NCI-H2171 (cell line): ENCODE measurements at places on chromosomes 5 and 9.

DNA sequence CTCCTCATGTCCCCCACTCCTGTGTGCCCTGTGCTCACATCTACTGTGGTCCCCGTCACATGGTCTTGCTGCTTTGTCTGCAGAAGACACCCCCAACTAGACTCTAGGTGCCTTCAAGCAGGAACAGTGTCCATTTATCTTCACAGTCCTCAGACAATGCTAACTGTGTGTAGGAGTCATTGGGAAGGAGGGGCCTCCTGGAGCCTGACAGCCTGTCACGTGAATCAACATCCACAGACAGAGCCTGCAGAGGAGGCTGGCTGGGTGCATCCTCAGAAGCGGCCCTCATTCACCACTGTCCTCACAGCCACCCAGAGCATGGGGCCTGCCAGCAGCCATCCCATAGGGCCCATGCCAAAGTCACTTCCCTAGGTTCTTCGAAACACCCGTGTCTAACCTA lies 98.7 kb downstream of the MED10 start:
- no peak for DNase-seq

DNA sequence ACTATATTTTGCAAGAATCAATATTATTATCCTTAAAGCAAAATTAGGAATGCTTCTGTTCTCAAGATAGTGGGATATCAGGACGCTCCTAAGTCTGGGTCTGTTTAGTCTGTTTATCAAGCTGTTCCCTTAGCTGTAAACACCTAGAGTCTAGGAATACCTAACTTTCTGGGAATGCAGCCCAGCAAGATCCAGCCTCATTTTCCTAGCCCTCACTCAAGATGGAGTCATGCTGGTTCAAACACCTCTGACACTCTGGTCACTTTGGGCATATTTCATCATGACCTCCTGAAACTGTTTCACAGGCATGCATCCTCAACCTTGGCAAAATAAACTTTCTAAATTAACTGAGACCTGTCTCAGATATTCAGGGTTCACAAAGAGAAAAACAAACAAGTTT lies 14.4 kb upstream of the MRPS30 start:
- no peak for DNase-seq

DNA sequence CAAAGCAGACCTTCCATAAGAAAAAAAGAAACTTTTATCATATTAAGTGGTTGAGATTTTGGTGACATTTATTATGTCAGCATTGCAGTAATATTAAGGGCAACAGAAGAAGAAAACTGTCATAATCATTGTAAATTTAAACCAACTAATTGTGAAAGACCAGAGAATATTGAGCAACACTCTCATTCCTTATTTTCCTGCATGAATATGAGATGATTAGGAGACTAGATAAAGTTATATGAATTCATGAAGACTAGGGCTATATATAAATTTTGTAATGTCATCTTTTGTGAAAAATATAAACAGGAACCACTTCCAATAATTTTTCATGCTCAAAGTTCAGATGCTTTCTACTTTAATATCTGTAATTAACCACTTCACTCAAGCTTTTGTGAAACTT lies 974.5 kb upstream of the CDH10 start:
- DNase-seq = no peak

DNA sequence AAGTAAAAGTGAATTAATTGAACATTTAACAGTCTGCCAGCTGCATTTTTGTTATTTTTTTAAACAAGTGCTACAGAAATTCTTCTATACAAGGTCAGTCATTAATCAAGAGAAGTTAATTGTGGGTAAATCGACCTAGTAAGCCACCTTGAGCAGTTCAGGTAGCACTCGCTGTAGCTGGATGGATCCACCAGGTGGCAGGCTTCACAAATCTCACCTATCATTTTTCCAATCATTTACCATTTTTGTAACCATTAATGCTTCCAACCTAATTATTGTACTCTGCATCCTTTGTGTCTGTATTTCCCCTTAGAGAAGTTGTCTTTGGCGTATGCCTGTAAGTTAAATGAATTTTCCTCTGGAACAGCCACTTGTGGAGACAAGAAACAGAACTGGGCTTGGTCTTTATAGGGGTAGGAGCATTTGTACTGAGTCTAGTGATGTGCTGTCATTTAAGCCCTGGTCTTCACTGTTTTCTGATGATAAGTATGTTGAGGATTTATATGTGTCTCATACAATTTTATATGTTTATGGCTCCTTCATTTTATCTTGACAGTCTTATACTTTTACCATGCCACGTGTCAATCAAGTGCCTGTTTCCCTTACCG lies 39.5 kb downstream of the CD180 start:
- DNase-seq = no peak

- no peak for DNase-seq
Observed at GRCh38 chr5:67673618-67674017, 477.0 kb upstream of the CD180 start.

DNA sequence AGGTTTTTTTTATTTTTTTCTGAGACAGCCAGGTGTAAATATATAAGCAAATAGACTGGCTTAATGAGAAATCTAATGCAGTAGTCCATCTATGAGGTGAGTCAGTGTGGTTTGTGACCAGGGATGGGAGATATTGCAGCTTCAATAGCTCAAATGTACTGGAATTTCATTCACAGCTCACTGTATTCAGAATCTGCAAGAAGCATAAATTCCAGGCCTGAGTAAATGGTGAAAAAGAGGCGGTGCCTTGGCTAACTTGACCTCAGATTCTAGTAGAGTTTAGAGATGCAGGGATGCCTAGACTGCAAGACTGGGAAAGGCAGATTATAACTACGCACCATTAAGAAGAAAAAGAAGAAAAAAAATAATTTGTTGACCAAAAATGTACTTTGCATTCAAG lies 151.9 kb upstream of the SMC2 start:
- DNase-seq = no peak

- no peak for DNase-seq
Observed at GRCh38 chr9:133454943-133455673, 4.7 kb upstream of the CACFD1 start.

GRCh38 chr5:158451993-158452672 lies 593.2 kb upstream of the CLINT1 start:
- DNase-seq = no peak

DNA sequence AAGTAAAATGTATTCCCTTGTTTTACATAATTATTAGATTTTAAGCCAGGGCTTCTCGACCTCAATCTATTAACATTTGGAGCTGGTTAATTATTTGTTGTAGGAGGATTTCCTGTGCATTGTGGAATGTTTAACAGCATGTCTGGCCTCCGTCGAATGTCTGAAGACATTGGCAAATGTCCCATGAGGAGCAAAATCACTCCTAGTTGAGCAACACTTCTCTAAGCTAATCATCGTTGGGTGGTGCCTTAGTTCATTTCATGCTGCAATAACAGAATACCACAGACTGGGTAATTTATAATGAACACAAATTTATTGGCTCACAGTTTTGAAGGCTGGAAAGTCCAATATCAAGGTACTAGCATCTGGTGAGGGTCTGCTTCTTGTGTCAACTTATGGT lies 13.4 kb upstream of the VPS13A start:
- DNase-seq = no peak

DNA sequence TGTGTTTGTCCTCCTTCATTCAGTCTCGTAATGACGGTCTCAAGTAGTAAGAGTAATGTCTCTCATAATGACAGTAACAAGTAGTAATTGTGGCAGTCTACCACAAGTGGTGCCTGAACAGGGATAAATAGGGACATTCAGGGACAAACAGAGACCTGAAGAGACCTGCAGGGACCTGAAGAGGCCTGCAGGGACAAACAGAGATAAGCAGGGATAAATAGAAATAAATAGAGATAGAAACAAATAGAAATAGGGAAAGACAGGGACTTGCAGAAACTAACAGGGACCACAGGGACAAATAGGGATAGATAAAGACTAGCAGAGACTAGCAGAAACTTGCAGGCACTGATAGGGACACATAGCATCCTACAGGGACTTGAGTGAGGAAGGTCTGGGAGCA lies 7.9 kb downstream of the UGT3A2 start:
- DNase-seq = no peak

GRCh38 chr5:171785517-171785916 lies at the start of gene SMIM23:
SMIM23 (plus strand) TSS chr5:171785817; CDS start chr5:171785872, 55 bp downstream.
- DNase-seq = no peak

DNA sequence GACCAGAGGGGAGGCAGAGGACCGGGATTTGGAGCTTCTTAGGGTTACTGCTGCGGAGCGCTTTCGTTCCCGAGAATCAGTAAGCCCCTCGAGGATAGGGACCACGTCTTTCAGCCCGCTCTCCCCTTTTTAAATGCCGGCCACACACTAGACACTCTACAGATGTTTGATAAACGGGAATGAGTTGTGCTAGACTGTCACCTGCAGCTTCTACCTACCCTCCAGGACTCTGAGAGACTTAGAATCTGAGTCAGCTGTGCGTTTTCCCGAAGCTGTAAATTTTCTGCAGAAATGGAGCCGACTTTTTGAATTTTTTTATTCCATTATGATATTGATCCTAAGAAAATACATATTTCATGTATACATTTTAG lies 670 bp downstream of the CCDC171 start:
- no peak for DNase-seq

GRCh38 chr9:5073701-5074100 lies 88.6 kb downstream of the JAK2 start:
- DNase-seq = no peak
